HepG2 (cell line): ENCODE measurements at places on chromosomes 4 and X. TPM values are rescaled to one million over a fixed set of nuclear protein-coding genes. Genes with fewer than 3 reads are reported as not detected.

DNA sequence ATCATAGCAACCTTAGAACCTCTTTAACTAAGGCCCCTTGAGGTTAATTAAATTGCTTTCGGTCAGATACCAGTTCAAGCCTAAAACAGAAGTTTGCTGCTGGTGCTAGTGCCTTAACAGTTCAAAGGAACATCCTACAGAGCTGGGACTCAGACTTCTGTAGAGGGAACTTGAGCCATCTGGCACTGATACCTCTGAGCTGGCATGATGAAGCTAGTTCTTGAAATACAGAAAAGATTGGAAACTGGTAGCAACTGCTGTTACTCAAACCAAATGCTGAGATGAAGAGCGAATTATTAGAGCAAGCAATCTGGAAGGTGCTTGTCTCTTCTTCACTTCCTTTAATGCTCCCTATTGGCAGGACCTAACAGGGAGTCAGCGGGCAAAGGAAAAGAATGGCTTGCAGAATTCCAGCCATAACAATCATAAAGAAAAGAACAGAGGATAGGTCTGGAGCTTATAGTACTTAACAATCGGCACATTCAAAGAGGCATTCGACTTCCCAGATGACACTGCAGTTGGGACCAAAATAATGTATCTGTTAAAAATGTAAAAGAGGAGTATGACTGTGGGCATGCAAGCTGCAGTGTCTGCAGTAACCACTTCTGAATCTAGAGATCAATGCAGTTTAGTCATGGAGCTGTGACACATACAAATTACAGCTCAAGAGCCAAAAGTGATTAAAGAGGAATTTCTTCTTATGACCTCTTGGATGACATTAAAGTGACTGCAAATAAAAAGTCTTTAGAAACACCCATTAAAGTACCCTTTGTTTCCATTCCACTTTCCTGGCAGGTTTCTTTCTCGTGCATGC lies 298.9 kb downstream of the PDGFC start:
- no peak overlapping the region for H3K4me3 ChIP-seq
- no peaks in the 10 kb centered on the region for H3K27me3 ChIP-seq
- H3K36me3 ChIP-seq: no peaks in the 10 kb centered on the region
- no peaks in the 10 kb centered on the region for H3K4me1 ChIP-seq
- no peak for DNase-seq
- H3K27ac ChIP-seq: no peak overlapping the region

The CLTRN gene
- 0.17 and 0.53 TPM in 2 replicates for total RNA-seq

- DNase-seq: no peak
- H3K4me3 ChIP-seq: no peak overlapping the region
- no peaks in the 10 kb centered on the region for H3K36me3 ChIP-seq
- H3K27ac ChIP-seq: no peak overlapping the region
Observed at GRCh38 chrX:112341598-112341997, 259.0 kb upstream of the TRPC5 start.

DNA sequence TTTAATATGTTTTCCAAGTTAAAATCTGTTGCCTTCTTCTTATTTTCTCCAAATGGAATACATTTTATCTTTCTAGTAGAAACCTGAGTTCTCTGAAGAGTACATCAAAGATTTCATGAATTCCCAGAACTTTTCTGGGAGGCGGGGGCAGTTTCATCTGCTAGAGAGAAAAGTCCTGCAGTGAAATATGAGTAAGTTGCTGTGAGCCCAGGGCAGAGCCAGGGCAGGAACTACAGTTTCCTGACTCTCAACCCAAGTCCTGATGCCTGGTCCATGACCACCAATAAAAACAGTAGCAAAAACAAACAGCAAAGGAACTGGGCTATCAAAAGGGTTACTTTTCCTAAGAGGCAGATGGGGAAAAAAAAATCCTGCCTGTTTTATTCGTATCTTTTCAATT lies 239.4 kb upstream of the CTSO start:
- H3K4me3 ChIP-seq: no peak overlapping the region
- no peak overlapping the region for H3K27ac ChIP-seq
- DNase-seq: no peak
- H3K4me1 ChIP-seq: peaks cover 26% of the 10 kb centered on the region
- H3K27me3 ChIP-seq: no peaks in the 10 kb centered on the region

The HELQ gene
- total RNA-seq: 10.2 and 10.8 TPM in 2 replicates

DNA sequence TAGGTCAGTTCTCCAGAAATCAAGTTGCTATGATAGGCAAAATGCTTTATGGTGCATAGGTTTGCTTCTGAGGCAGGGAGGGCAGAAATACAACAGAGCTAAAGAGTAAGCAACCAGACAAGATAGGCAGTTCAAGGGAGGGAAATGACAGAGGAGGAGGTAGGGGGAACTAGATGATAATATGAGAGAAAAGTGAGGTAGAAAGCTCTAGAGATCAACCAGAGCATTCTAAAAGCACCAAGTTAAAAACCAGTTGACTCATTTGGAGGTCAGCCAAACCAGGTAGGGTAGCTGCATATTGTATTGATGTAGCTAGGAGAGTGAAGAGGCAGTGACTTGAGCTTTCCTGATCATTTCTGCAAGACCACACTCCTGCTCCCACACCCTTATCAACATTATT lies 49.0 kb upstream of the SLC16A2 start:
- no peak for DNase-seq
- no peaks in the 10 kb centered on the region for H3K27me3 ChIP-seq
- no peaks in the 10 kb centered on the region for H3K36me3 ChIP-seq
- H3K27ac ChIP-seq: no peak overlapping the region
- no peaks in the 10 kb centered on the region for H3K4me1 ChIP-seq

The SERTM2 gene
- not detected in 2 replicates for total RNA-seq

DNA sequence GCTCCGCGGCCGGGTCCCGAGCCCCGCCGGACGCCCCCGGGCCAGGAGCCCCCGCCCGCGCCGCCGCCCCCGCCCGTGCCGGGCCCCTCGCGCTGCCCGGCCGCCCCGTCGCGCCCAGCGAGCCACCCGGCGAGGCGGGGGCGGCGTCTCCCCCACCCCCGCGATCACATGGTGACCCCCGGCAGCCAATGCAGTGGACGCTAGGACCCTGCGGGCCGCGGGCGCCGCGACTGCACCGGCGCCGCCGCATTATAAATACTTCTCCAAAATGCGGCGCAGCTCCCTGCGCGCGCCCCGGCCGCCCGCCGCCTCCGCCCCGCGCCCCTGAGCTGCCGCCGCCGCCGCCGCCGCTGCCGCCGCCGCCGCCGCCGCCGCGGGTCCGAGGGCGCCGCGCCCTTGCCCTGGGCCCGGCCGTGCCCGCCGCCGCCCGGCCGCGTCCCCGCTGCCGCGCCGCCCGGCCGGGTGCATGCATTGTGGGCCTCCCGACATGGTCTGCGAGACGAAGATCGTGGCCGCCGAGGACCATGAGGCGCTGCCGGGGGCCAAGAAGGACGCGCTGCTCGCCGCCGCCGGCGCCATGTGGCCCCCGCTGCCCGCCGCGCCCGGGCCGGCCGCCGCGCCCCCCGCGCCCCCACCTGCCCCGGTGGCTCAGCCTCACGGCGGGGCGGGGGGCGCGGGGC lies at the start of gene NAT8L:
NAT8L (plus strand) TSS at position 282 of the 680 bp plus-strand sequence; CDS start at position 467, 185 bp downstream.
- DNase-seq: no peak
- peak within 1 kb of the TSS; percentile 52 for H3K4me3 ChIP-seq
- no peak within 1 kb of the TSS for H3K27ac ChIP-seq
- H3K4me1 ChIP-seq: peaks cover 27% of the 10 kb centered on the region

The SORCS2 gene
- 0.66 and 1.0 TPM in 2 replicates for total RNA-seq

- H3K27me3 ChIP-seq: no peaks in the 10 kb centered on the region
- H3K36me3 ChIP-seq: no peaks in the 10 kb centered on the region
- DNase-seq: no peak
- no peaks in the 10 kb centered on the region for H3K4me1 ChIP-seq
- no peak overlapping the region for H3K27ac ChIP-seq
Observed at GRCh38 chr4:165766018-165766417, 107.0 kb upstream of the TLL1 start.

DNA sequence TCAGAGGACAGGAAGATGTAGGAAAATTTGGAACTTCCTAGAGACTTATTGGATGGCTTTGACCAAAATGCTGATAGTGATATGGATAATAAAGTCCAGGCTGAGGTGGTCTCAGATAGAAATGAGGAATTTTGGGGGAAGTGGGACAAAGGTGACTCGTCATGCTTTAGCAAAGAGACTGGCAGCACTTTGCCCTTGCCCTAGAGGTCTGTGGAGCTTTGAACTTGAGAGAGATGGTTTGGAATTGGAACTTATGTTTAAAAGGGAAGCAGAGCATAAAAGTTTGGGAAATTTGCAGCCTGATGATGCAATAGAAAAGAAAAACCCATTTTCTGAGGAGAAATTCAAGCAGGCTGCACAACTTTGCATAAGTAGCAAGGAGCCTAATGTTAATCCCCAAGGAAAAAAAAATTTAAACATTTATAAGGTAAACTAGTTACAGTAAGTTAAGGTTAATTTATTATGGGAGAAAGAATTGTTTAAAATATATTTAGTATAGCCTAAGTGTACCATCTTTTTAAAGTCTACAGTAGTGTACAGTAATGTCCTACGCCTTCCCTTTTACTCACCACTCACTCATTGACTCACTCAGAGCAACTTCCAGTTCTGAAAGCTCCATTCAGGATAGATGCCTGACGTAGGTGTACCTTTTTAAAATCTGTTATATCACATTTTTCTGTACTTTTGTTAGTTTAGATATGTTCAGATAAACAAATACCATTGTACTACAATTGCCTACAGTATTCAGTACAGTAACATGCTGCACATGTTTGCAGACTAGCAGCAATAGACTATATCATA lies 101.2 kb downstream of the FAM13A start:
- no peaks in the 10 kb centered on the region for H3K36me3 ChIP-seq
- no peak overlapping the region for H3K27ac ChIP-seq
- no peak overlapping the region for H3K4me3 ChIP-seq
- H3K4me1 ChIP-seq: no peaks in the 10 kb centered on the region
- no peaks in the 10 kb centered on the region for H3K27me3 ChIP-seq

DNA sequence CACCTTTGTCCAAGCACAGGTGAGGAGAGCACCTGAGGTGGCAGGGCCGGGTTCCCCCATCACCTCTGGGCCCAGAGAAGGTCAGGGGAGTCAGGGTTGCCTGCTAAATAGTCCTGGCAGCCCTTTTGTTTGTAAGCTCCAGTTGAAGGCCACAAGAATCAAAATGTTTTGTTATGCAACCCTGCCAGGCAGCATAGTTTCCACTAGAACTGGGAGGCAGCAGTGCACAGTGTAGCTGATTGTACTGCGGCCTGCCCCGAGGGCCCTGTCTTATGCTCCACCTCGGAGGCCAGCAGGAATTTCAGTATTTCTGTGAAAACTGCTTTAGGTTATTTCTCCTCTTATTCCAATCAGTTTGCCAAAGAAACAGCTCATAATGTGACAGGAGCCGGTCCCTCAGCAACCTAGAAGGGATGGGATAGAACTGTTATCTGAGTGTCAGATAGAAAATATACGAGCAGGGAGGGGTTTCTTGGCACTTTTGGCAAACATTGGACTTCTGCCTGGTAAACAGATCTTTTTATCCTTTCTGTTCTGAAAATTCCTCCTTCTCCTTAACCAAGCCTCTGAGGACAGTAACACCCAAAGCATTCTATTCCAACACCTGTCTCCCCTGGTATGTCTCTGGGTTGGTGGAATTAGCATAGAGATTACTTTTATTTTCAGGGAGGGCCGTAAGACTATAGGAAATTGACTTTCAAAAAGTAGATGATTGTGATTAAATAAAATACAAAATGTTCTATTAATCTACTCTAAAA lies 93.6 kb downstream of the LNX1 start:
- no peak overlapping the region for H3K27ac ChIP-seq
- H3K27me3 ChIP-seq: no peaks in the 10 kb centered on the region; the same call in 2 of the 3 replicates
- H3K36me3 ChIP-seq: no peaks in the 10 kb centered on the region
- peaks cover 9% of the 10 kb centered on the region; the same call in 1 of the 2 replicates for H3K4me1 ChIP-seq

The VCX gene
- total RNA-seq: not detected in 2 replicates

The JCHAIN gene
- not detected in 2 replicates for total RNA-seq

- no peaks in the 10 kb centered on the region for H3K36me3 ChIP-seq
- H3K27ac ChIP-seq: no peak overlapping the region
- H3K27me3 ChIP-seq: no peaks in the 10 kb centered on the region; the same call in 1 of the 2 replicates
- DNase-seq: no peak
- no peaks in the 10 kb centered on the region for H3K4me1 ChIP-seq
Observed at GRCh38 chr4:51835855-51836254, 7.1 kb upstream of the DCUN1D4 start.

The TAF7L gene
- not detected in 2 replicates for total RNA-seq

The LNX1 gene
- total RNA-seq: 0.49 and 0.62 TPM in 2 replicates

DNA sequence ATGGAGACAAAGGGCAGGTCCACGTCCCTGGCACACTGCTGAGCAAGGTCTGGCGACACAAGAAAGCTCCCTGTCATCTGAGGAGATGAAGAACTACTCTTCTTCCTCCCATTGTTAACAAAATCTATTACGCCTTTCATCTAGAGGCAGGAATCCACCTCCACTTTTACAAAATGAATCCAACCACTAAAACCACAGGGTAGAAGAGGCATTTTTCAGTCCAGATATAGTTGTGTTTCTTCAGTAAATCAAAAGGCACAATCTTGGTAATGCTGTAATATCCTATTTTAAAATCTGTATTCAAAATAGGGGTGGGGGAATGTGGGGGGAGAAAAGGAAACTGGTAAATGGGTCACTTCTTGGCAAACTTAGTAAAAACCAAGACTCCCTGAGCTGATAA lies 101.4 kb downstream of the CDS1 start:
- H3K4me1 ChIP-seq: peaks cover 24% of the 10 kb centered on the region
- H3K27ac ChIP-seq: no peak overlapping the region
- DNase-seq: no peak
- H3K36me3 ChIP-seq: peaks cover 31% of the 10 kb centered on the region; the same call in 2 of the 3 replicates

GRCh38 chrX:140767646-140768045 lies 58.1 kb downstream of the LINC00632 start:
- no peak for DNase-seq
- H3K36me3 ChIP-seq: no peaks in the 10 kb centered on the region
- H3K27ac ChIP-seq: no peak overlapping the region

The SPANXB1 gene
- total RNA-seq: not detected in 2 replicates

The GLA gene
- 33.3 and 59.3 TPM in 2 replicates for total RNA-seq

DNA sequence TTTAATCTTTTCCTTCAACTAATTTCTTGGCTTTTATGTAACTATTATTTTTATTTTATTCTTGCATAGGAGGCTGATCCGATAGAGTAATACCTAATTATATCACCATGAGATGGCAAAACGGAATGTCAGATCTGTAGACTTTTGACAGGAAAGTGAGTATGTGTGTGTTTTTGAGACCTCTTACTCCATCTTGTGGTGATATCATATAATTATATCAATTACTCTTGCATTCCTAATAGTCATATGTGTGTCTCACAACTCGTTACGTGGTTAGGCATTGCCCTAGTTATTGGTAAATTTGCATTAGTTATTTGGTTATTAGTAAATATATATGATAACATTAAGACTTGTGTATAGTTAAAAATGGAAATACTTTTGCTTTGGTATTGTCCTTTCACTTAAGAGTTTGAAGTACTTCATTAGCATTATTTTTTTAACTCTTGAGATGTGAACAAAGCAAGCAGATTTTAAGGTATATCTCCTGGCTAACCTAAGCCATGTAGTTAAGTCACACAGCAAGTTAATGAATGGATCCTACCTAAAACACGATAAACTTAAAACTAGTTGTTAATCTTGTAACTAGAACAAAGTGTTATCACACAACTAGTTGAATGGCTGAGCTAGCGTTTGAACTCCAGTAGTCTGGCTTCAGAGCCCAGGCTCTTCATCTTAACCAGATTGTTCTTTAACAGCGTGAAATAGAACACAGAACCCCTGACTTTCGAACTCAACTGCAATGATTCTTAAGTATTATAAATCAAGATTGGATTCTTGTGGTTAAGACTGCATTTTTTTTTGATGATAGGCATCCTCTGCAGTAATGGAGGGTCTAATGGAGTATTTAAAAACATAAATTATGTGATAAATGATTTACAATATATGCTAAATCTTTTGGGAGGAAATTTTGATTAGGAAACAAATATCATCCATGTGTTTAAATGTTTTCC lies 67.1 kb downstream of the PGRMC2 start:
- H3K4me1 ChIP-seq: no peaks in the 10 kb centered on the region
- no peaks in the 10 kb centered on the region for H3K27me3 ChIP-seq
- DNase-seq: peak; percentile 11
- no peaks in the 10 kb centered on the region for H3K36me3 ChIP-seq
- H3K27ac ChIP-seq: no peak overlapping the region

The ZNF157 gene
- total RNA-seq: not detected in 2 replicates
